ENCODE measurements at places on chromosomes 3 and 15. TPM values are rescaled to one million over a fixed set of nuclear protein-coding genes. Genes with fewer than 3 reads are reported as not detected.

ZNF620 gene
- 2.4 TPM for polyA plus RNA-seq

PRSS50 gene
- not detected for polyA plus RNA-seq

ZPLD1 gene
- polyA plus RNA-seq = 0.03 TPM

IGDCC3 gene
- 0.03 TPM for polyA plus RNA-seq

DUOXA1 gene
- polyA plus RNA-seq = 0.04 TPM

CMTM8 gene
- polyA plus RNA-seq = 1.4 TPM

CCR2 gene
- polyA plus RNA-seq = 2.0 TPM

TAGLN3 gene
- not detected for polyA plus RNA-seq

RYR3 gene
- polyA plus RNA-seq = 0.11 TPM

Measured in spleen (tissue), 13 donors.